ENCODE measurements at places on chromosomes 1 and 21.

DNA sequence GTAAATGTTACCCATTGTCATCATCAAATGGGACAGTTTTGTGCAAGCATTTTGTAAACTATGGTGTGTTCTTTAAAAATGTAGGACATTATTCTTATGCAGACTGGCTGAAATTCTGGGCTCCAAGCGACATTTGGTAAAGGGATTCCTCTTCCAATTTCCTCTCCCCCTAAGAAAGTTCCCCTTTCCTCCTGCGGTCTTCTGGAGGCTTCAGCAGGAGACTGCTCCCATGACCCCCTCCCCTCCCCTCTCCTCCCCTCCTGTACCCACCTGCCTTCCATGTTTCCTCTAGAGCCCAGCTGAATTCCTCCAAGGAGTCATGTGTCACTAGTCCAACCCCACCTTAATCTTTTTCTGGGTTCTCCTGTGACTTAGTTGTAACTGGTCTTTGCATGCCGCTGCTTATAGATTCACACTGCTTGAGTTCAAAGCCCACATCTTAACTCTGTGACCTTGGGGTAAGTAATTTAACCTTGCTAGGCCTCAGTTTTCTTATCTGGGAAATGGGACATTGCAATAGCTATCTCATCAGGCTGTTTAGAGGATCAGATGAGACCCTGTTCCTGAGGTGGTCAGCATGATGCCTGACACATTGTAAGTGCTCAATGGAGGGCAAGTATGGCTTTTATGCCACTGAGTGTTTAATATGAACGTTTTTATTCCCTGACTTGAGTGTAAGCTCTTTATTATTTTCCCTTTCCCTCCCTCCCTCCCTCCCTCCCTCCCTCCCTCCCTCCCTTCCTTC, 69.9 kb upstream of the WDR26 start:
- DNase-seq = no peak

DNA sequence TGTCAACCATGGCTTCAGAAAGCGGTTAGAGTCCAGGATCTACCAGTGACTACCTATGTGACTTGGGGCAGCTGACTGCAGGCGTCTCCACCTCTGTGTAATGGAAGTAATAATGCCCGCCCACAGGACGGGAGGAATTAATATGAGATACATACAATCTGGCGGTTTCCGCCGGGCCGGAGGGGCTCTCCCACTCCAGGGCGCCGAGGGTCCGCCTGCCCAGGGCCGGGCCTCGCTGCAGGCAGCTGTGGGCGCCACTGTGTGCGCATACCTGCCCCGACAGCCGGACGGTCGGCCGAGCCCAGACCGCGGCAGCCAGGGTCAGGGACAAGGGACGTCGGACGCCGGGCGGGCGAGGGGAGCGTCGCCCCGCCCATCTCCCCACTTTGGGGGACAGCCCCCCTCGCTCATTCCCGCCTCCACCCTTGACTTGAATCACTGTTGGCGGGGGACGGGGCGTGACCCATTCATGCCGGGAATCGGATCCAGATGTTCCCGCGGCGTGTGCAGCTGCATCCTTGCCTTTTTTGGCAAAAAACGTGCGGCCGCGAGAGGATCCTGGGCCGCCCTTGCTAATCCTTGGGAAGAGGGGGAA, 6.0 kb upstream of the SF3A3 start:
- peak; percentile 72 for DNase-seq

DNA sequence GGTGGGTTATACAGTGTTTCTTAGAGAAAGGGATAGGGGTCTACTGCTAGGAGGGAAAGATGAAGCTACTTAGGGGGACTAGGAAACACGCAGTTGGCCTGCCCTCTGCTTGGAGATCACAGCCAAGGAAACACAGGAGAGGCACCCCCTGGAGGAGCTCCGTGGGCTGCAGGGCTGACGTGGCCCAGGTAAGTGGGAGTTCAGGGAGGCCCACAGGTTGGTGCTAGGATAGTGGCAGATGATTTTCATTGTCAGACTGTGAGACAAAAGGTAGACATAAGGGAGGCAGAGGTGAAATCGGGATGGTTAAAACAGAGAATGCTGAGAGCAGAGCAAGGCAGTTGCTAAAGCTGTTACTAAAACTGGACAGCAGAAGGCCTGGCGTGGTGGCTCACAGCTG, 463.0 kb downstream of the DSCAM start:
- DNase-seq = no peak

- no peak for DNase-seq
Measured at GRCh38 chr1:247172996-247173395, 1.2 kb upstream of the ZNF124 start.

- no peak for DNase-seq
Measured at GRCh38 chr21:35394049-35394448, 344.9 kb upstream of the RUNX1 start.

- DNase-seq = no peak
Measured at GRCh38 chr1:59173721-59174120, 123.2 kb upstream of the FGGY start.

- no peak for DNase-seq
Measured at GRCh38 chr1:112297536-112297935, 98.5 kb upstream of the CTTNBP2NL start.

GRCh38 chr1:240423246-240423924, 188.6 kb downstream of the GREM2 start:
- DNase-seq = no peak

DNA sequence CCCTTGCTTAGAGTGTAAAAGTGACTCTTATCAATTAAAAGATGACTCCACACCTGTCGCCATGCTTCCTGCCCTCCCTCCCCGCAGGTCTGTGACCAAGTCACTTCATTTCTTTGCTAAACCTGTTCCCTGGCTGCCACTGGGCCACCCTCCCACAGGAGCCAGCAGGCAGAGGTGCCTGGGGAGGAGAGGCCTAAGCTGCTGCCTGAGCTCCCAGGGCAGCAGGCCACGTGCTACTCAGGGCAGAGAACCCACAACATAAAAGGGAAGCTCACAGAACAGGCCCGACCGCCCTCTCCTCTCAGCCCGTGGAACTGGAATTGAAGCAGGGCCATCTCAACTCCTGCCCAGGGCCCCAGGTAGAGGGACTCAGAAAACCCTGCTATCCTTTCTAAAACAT, 4.9 kb downstream of the C1orf198 start:
- no peak for DNase-seq

- no peak for DNase-seq
Measured at GRCh38 chr1:56666112-56666608, 21.0 kb downstream of the PRKAA2 start.

DNA sequence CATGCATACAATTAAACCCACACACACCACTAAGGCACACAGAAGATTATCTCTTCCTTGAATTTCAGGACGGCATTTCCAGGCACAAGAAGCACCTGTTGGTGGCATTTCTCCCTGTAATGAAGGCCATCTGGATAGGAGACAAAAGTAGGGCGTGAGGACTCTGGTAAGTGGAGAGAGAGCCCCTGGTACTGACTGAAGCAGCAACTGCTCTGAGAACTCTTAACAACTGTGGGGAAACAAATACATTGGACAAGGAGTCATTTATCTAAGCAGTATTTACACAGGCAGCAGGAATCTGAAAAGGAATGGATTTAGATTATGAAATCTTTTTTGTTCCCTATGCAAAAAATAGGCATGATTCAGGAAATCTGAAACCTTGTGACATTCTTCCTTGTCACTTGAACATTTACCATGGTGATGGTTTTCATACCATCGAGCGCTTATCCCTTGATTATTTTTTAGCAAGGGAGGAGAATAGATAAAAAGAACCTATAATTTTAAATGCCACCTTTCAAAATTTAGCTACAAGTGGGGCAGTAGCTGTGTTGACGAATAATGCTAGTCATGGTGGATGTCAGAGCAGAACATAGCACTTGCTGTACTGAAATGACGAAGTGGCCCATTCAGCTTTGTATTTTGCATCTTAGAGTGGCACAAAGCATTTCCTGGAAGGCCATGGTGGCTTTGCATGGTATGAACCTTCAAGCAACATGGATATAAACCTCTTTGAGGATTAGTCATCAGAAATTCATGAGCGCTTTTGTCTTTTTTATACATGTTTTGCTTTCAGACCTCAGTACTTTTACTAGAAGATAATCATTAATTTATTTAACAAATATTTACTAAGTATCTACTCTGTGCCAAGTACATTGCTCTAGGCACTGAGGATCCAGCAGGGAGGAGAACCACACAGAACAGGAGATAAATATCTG, 362.0 kb downstream of the ADGRL2 start:
- no peak for DNase-seq

GRCh38 chr1:6091823-6092109, 46.1 kb downstream of the KCNAB2 start:
- DNase-seq = no peak

DNA sequence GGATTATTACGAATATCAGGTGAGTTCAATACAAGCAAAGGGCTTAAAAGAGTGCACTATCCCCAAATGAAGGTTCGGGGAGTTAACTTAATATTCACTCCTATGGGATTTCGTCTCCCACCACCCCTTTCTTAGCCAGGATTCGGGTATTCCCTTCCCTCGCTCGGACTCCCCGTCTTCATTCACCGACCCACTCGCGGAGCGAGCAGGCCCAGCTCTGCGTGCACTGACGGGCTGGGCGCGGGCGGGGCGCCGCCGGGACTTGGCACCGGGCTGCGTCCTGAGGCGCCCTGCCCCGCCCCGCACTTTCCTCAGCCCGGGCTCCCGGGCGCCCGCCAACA, 7.7 kb upstream of the MPZL1 start:
- no peak for DNase-seq

GRCh38 chr1:37028981-37029617, 5.2 kb downstream of the GRIK3 start:
- DNase-seq = no peak

- no peak for DNase-seq
Measured at GRCh38 chr1:97351846-97352245, 569.0 kb downstream of the DPYD start.

DNA sequence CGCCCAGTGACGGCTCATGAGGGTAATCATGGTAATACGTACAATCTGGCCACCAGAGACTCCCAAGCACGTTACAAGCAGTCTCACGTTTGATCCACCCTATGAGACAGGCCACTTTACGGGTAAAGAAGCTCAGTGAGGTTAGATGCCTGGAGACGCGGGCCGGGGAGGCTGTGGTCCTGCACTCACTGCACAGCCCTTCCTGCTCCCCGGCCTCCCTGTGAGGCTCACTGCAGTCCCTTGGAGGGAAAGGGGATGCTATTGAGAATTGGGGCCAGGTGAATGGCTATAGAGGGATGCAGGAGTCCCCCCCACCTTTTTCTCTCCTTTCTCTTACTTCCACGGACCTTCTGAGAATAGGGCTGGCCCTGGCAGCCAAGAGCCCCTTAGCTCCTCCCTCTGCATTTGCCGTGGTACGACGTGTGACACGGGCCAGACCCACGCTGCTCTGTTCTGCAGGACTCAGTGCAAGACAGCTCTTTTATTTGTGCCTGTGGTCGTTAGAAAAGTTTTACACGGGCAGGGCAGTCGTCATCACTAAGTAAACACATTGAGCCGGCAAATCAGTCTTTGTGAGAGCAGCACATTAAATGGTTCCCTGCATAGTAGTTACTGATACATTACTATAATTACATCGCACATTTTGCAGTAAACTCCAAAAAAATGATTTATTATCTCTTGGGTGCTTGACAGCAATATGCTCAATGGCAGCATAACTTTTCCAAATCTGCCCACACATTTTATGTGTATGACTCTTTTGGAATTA, 18.8 kb downstream of the KIF26B start:
- no peak for DNase-seq

DNA sequence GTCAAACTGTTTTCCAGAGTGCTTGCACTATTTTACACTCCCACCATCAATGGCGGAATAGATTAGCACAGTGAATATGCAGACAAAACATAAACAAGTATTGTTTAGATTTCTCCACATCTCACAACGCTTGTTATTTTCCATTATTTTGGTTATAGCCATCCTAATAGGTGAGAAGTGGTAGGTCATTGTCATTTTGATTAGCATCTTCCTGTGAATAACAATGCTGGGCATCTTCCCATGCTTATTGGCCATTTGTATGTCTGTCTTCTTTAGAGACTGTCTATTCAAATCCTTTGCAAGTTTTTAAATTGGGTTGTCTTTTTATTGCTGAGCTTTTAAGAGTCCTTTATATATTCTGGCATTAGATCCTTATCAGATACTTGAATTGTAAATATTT, 54.7 kb downstream of the LRRC71 start:
- no peak for DNase-seq

GRCh38 chr1:108819878-108820277, 37.0 kb downstream of the AKNAD1 start:
- no peak for DNase-seq

DNA sequence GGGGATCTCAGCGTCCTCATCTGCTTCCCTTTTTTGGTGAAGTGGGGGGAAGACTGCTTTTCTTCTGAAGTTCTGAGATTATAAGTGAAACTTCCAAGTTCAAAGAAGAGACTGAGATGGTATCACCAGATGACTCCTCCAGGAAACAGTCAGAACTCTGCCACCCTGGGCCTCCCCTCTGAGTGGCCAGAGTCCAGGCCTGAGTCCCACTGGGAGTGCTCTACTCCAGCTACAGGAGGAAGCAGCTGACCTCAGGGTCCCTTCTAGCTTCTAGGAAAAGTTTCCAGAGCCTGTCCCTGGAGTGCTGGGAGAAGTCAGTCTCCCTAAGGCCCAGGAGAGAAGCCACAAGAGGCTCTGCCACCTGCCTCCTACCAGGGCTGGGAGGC, 104.7 kb downstream of the CASZ1 start:
- DNase-seq = no peak

GRCh38 chr21:17798796-17799195, 20.4 kb downstream of the C21orf91 start:
- no peak for DNase-seq

- no peak for DNase-seq
Measured at GRCh38 chr1:62673629-62674028, 14.6 kb downstream of the DOCK7 start.

- DNase-seq = no peak
Measured at GRCh38 chr1:155695072-155695471, 6.2 kb downstream of the DAP3 start.

- DNase-seq = no peak
Measured at GRCh38 chr1:29669912-29670311, 433.6 kb downstream of the PTPRU start.

- no peak for DNase-seq
Measured at GRCh38 chr1:161193561-161194235, 5.2 kb downstream of the ADAMTS4 start.

DNA sequence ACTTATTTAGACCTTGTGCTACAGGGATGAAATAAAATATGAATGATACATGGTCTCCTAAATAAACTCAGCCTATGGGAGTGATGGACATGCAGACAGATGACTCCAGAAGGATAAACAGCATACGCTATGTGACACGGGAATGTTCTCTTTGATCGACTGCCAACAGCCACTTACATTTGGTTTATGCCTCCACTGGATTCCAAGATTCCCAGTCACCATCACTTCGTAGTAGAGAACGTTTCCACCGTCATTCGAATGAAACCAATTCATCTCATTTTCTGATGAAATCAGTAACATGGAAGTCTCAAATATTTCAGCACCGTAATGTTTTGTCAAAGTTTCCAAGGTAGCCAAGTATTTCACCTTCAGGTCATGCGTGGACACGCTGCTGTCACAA, 99.7 kb downstream of the JAK1 start:
- no peak for DNase-seq

GRCh38 chr1:178501705-178502329, 5.1 kb upstream of the CLEC20A start:
- peak; percentile 41 for DNase-seq

- DNase-seq = no peak
Measured at GRCh38 chr1:153040950-153041631, at the start of gene SPRR2D. TSS of gene SPRR2D (minus strand) at chr1:153041120. CDS start at chr1:153040346, 774 bp downstream.

- DNase-seq = no peak
Measured at GRCh38 chr1:209835782-209836298, 8.1 kb downstream of the UTP25 start.

- no peak for DNase-seq
Measured at GRCh38 chr1:205171369-205171768, 40.1 kb downstream of the DSTYK start.

- peak; percentile 52 for DNase-seq
Measured at GRCh38 chr1:40096977-40097782, at the start of gene PPT1. TSS of gene PPT1 (minus strand) at chr1:40097252. CDS start at chr1:40097238, 14 bp downstream.

All from left renal cortex interstitium (tissue), 4 donors.